Midbrain (tissue), 1 donor: ENCODE measurements at places on chromosomes 7 and 10.

DNA sequence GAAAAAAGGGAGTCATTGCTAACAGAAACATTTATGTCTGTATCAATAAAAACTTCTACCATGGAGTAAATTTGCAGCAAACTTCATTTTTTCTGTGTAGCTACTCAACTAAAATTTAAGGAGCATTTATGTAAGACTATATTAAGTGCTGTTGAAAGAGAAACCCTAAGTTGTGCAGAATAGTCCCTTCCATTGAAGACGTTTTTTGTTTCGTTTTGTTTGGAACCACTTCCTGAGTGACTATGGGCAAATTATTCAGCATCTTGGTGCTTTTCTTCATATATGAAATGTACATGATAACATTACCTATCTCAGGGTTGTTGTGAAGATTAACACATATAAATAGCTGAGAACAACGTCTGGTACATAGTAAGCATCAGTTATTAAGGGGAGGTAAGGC is 24.3 kb downstream of the SEM1 start:
- DNase-seq: no peak

DNA sequence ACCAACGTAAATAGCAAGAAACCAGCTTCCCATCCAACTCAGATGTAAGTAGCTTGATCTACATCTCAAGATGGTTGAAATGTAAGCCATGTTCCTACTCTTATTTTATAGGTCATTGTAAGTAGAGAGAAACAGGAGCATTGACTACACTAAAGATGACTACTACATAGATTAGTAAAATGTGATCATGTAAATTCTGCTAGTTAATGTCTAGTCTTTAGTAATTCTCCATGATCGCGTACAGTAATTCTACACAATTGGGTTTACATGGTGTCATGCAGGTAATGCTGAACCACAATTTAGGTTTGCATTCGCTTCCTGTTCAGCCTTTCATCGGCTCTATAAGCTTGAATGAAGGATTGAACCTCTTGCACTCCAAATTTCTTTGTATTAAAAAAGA is 14.9 kb upstream of the SFMBT2 start:
- DNase-seq: no peak

GRCh38 chr10:117457071-117457810 is 82.0 kb upstream of the PDZD8 start:
- DNase-seq: no peak

- no peak for DNase-seq
These were observed 113.8 kb downstream of the CHN2 start for GRCh38 chr7:29308424-29308823.

DNA sequence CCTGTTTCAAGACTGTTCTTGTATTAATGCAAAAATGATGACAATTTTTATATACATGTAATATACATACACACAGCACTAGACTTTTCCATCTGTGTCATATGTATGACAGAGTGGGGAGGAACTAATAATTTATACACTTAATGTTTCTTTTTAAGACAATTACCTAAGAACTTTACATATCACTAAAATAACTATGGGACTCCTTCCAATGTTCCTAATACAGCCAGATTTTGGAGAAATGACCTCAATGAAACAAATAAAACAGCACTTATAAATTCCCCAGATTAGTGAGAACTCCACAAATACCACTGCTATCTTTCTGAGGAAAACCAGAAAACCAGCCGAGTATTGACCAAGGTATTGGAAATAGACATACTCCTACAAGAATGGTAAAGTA is 199.4 kb downstream of the ELMO1 start:
- no peak for DNase-seq

- DNase-seq: no peak
These were observed 3.5 kb downstream of the NRF1 start for GRCh38 chr7:129615018-129615417.

DNA sequence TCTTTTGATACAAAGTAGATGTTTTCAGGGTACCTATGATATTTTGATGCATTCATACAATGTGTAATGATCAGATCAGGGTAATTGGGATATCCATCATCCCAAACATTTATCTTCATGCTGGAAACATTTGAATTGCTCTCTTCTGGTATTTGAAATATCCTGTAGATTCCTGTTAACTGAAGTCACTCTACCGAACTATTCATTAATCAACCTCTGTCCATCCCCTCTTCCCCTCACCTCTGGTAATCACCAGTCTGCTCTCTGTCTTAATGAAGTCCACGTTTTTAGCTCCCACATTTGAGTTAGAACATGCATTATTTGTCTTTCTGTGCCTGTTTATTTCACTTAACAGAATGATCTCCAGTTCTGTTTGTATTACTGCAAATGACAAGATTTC is 11.3 kb downstream of the MTG1 start:
- DNase-seq: no peak

- no peak for DNase-seq
These were observed 192.3 kb upstream of the AOAH start for GRCh38 chr7:36916619-36917018.

- DNase-seq: peak; percentile 67
These were observed 84.5 kb upstream of the DYNC1I1 start for GRCh38 chr7:95687759-95688343.

GRCh38 chr7:124785994-124786393 is 20.4 kb upstream of the GPR37 start:
- no peak for DNase-seq

DNA sequence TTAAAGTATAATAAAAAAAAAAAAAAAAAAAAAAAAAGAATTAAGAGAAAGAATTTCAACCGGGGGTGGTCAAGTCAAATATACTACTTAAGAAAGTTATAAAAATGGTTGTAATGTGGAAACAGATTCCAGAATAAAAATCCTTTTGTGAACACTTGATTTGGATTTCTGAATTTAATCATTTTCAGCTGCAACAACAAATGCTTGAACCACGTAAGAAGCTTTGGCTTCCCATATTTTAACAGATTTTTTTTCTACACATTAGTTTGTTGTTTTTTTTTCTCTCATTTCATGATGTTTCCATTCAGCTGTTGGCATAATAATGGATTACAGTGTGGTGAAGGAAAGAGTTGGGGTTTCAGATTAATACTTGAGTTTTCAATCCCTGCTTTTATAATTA is 137.3 kb upstream of the AGR3 start:
- no peak for DNase-seq

- no peak for DNase-seq
These were observed 451.0 kb upstream of the ADARB2 start for GRCh38 chr10:2188371-2188770.

- no peak for DNase-seq
These were observed 1.4 kb downstream of the ZNF107 start for GRCh38 chr7:64667311-64667710.

GRCh38 chr7:104938741-104939390 is 75.1 kb upstream of the KMT2E start:
- DNase-seq: no peak

GRCh38 chr10:121309164-121309563 is 289.1 kb downstream of the FGFR2 start:
- no peak for DNase-seq

DNA sequence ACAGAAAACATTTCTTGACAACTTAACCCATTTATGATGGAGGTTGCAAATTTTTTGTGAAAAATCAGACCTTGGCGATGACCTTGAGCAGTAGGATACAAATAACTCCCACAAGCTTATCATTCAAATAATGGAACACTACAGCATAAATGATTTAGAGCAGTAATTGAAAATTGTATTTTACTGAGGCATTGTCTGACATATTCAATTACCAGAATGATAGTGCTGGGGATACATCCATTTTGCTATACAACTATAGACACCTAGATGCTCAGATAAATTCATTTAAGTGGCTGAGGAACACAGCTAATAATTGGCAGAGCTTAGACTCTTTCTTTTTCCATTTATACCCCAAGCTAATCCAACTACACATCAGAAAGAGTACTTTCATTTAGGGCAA is 18.9 kb downstream of the TWIST1 start:
- no peak for DNase-seq

GRCh38 chr7:6316226-6316625 is 43.8 kb upstream of the CYTH3 start:
- DNase-seq: no peak
